ENCODE measurements at places on chromosomes 5 and 9.

DNA sequence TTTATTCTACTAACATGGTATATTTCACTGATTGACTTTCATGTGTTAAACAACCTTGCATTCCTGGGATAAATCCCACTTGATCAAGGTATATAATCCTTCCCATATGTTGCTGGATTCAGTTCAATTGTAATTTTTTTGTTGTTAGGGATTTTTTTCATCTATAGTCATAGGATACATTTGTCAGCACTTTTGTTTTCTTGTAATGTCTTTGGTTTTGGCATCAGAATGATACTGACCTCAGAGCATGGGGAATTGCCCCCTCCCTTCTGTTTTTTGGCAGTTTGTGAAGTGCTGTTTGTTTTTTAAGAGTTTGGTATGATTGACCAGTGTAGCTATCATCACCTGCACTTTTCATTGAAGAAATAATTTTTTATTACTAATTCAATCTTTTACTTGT, 176.8 kb upstream of the RASEF start:
- no peak for DNase-seq

GRCh38 chr5:9957214-9957613, 292.5 kb downstream of the ATPSCKMT start:
- DNase-seq: no peak

- no peak for DNase-seq
Measured at GRCh38 chr9:127975376-127976315, 5.1 kb downstream of the EEIG1 start.

- DNase-seq: no peak
Measured at GRCh38 chr9:4082948-4083347, 216.9 kb downstream of the GLIS3 start.

DNA sequence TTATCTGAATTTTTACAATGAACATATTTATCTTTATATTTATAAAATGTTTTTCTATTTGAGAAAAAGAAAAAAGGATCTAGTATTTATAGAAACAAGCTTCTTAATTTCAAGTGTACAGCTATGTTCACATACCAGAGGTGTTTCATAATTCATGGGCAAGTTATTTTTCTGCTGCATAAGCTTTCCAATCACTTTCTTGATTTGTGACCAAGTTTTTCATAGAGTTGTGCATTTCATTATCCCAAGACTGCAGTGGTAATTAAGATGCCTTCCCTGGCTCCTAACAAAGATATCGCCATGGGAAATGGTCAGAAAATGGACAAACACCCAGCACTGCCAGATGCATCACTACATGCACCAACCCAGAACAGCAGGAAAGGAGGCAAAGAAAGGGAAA, 124.6 kb downstream of the GNAQ start:
- DNase-seq: no peak

GRCh38 chr5:55897905-55898304, 46.7 kb downstream of the IL31RA start:
- no peak for DNase-seq

DNA sequence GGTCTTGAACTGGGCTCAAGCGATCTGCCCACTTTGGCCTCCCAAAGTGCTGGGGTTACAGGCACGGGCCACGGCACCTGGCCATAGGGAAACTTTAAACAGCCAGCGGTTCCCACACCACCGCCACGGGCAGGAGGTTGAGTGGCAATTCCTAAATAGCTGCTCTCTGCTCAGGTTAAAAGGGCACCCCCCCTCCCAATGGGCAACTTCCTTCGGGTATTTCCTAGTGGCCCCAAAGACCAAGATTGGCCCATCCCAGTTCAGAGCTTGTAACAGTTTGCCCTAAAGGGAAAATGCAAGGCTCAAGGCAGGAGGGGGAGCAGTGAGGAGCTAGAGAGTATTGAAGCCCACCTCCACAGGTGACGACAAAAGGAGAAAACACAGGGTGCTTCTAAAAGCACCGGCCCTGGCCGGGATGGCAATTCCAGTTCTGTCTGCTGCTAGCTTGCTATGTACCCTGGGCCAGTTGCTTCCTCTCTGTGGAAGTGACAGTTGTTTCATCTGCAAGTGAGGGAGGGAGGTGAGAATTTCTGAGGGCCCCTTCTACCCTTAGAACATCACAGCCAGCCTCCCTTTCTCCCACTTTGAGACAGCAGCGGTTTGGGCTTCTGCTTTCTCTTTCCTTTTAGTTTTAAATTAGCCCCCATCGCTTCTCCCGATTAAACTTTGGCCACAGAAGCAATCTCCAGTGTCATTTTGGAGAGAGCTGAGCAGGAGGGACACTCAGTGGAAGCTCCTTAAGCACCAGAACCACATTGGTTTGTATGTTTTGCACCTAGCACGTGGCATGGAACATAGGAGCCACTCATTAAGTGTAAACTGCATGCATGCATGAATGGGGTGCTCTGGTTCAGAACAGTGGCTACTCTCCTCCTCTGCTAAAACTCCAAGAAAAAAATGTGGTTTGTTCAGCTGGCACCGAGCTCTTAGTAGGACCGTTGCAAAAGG, 17.3 kb upstream of the TNIP1 start:
- no peak for DNase-seq

DNA sequence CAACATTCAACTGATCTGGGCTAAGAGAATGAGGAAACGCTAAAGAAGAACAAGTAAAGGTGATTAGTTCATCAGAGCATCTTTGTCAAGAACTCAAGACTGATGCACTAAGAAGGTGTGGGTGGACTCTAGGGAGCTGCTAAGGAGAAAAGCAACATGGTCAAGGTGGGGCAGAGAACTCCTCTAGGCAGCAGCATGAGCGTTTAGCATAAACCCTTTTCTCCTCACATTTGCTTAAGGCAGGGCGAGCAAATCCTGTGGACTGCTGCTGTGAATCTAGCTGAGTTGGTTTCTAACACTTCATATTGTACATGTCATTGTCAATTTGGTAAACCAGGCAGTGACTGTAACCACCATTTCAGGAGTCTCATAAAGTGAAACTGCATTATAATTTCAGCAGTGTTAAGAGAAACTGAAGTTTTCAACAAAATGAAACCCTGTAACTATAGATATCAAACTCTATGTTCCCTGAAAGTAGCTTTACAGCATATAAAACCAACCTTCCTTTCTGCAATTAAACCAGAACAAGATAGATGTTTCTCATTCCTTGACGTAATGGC, 45.9 kb upstream of the MAN2A1 start:
- DNase-seq: no peak

DNA sequence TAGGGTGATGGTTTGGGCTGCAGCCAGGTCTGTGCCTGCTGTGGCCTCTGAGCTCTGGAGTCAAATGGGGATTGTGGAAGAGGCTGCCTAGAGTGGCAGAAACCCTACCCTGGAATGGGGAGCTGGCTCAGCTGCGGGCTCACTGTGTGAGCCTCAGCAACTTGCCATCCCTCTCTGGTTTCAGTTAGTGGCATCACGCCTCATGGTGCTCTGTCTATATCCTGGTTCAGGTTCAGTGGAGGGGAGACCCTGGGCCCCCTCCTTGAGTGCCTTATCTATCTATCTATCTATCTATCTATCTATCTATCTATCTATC, 132.6 kb downstream of the PHF2 start:
- no peak for DNase-seq

DNA sequence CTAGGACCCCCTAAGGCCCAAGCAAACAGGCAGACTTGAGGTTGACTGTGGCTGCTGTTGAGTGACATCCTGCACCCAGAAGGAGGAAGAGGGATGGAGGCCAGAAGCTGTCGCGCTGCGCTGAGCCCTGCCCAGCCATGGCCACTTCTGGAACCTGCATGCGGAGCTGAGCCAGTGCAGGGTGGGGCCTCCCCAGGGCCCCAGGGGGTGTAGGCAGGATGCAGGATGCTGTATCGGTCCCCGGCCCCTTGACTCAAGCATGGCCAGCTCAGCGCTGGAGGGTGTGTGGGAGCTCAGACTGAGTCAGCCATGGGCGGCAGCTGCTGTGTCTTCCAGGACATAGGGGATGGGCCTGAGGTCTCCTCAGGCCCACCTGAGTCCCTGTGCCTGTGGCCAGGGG, 26.9 kb downstream of the GLT6D1 start:
- no peak for DNase-seq

DNA sequence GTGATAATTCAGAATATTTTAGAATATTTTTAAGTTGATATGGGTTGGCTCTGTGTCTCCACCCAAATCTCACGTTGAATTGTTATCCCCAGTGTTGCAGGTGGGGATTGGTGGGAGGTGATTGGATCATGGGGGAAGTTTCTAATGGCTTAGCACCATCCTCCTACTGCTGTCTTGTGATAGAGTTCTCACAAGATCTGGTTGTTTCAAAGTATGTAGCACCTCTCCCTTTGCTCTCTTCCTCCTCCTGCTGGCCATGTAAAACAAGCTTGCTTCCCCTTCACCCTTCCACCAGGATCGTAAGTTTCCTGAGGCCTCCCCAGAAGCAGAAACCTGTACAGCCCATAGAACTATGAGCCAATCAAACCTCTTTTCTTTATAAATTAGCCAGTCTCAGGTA, 214.6 kb upstream of the C9orf72 start:
- no peak for DNase-seq

DNA sequence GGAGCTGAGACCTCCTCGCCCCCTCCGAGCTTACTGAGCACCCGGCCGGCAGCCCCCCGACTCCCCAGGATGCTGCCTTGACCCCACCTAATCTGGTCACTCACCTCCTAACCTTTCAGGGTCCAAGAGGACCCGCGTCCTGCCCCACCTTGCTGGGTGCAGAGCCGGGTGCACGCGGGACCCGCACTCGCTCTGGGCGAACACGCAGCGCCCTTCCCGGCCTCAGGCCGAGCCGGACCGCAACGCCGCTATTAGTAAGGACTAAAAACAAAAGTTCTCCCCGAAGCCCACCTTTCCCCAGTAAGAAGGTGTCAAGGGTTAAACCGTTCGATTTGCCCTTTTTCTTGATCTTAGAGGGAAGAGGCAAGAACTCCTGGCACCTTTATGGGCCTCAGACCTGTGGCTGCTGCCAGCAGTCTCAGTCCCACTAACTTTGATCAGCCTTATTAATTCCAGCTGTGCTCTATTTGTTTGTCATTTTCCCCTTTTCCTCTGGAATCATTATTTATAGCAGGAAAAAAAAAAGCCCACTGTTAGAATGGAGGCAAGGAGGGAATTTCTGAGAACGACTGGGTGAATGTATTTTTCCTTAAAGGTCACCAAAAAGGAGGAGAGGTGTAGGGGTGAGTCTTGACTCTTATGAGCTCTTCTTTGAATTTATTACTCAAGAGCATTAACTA, 10.5 kb downstream of the IRX2 start:
- no peak for DNase-seq

GRCh38 chr5:168214071-168214470, 77.4 kb upstream of the WWC1 start:
- no peak for DNase-seq

DNA sequence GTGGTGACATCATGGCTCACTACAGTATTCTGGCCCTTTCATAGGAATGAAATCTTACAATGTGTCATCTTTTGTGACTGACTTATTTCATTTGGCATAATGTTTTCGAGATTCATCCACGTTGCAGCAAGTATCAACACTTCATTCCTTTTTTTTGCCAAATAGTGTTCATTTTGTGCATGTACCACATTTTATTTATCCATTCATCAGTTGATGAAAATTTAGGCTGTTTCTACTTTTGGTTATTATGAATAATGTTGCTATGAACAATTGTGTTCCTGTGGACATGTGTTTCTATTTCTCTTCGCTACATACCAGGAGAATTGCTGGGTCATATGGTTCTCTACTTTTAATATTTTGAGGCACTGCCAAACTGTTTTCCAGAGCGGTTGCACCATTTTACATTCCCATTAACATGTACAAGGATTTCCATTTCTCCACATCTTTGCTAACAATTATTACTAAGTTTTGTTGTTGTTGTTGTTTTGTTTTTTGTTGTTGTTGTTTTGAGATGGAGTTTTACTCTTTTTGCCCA, 43.5 kb downstream of the RMI1 start:
- no peak for DNase-seq

- DNase-seq: no peak
Measured at GRCh38 chr5:72940082-72940481, 15.8 kb upstream of the FCHO2 start.

DNA sequence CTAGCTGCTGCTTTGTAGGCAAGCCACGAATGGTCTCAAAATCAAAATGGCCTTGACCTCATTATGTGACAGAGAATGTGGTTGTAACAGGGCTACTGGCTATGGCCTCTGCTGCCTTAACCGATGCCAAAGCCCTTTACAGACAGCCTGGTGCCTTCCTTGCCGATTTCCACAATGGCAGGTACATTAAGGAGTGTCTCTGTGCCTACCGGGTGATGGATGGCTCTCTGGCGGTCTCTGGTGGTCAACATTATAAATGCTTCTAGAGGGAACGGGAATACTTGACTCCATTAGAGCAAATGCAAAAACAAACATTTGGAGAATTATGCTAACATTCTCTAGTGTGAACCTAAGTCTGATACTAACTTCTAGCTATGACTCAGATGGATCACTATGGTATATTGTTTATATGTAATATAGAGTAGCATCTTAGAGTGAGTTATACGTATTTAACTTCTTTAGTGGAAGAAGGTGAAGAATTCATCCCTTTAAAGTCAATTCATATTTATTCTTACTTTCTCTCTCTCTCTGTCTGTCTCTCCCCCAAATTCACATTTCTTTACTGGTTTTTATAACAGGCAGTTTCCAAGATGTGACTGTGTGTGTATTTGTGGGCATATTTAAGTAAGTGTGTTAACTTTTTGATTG, 52.5 kb downstream of the RPS23 start:
- DNase-seq: peak; percentile 23

Measured in GM06990 (cell line).